GM04503 (cell line): ENCODE measurements at places on chromosomes 16 and 17.

- DNase-seq = no peak
Observed at GRCh38 chr17:17110520-17110919, 68.3 kb downstream of the MPRIP start.

DNA sequence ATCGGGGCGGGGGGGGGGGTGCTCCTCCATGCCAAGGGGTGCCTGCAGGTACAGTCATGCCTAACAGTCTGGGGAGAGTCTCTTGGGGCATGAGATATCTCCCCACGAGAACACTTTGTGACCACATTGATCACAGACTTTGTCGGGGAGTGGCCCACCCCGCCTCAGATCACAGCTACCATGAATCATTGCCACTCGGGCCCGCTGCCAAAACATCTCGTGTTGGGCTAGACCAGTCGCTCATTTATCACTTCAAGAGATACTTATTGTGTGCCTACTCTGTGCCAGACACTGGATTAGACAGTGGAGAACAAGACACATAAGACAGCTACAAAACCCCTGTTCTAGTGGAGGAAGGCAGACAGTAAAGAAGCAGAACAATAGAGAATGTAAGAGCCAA lies 72.6 kb downstream of the CLEC16A start:
- DNase-seq = no peak

- no peak for DNase-seq
Observed at GRCh38 chr17:68334393-68334792, 43.1 kb downstream of the ARSG start.

- no peak for DNase-seq
Observed at GRCh38 chr17:30827082-30827481, 2.6 kb upstream of the CRLF3 start.

DNA sequence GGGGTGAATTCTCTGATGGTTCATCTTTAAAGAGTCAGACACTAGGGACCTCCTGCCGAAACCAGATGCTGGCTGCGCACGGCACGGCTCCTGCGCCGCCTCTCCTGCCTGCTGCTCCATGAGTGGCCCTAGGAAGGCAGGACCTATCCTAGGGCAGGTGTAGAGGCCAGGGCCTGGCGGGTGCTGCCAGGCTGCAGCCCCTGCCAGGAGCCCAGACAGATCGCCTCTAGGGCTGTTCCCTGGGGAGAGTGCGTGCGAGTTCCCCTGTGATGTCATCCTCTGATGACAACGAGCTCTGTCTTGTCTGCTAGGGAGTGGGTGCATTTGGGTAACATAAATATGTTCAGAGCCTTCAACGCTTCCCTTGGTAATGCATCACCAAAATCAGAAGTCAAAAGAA lies 23.9 kb downstream of the SLC38A10 start:
- DNase-seq = no peak

DNA sequence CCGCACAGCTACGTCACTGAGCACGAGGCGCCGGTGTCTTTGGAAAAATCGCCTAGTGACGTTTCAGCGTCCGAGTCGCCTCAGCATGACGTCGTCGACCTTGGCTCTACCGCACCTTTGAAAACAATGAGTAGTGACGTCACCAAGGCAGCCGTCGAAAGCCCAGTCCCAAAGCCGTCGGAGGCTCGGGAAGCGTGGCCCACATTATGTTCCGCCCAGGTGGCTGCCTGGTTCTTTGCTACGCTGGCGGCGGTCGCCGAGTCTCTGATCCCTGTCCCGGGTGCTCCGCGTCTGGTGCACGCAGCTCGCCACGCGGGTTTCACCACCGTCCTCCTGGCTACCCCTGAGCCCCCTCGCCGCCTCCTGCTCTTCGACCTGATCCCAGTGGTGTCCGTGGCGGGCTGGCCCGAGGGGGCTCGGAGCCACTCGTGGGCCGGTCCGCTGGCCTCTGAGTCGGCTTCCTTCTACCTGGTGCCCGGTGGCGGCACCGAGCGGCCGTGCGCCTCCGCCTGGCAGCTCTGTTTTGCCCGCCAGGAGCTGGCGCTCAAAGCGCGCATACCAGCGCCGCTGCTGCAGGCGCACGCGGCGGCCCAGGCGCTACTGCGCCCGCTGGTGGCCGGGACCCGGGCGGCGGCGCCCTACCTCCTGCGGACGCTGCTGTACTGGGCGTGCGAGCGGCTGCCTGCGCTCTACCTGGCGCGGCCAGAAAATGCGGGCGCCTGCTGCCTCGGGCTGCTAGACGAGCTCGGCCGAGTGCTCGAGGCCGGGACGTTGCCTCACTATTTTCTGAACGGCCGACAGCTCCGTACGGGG lies 1.5 kb downstream of the TMEM102 start:
- DNase-seq = no peak
